ENCODE measurements at places on chromosomes 4 and X.

DNA sequence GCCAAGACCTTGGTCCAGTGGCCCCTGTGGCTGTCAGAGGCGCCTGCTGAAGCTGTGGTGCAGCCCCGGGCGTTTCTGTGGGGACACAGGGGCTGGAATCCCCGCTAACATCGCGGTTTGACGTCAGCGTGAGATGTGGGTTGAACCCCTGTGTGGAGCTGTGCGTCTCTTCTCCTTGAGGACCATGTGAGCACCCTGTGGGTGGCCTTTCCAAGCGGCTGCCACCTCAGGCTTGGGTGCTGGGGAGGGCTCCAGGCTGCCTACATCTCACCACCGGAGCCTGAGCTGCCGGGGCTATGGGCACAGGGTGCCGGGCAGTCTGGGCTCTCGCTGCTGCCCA, 27.7 kb downstream of the UVSSA start:
- no peak for DNase-seq

DNA sequence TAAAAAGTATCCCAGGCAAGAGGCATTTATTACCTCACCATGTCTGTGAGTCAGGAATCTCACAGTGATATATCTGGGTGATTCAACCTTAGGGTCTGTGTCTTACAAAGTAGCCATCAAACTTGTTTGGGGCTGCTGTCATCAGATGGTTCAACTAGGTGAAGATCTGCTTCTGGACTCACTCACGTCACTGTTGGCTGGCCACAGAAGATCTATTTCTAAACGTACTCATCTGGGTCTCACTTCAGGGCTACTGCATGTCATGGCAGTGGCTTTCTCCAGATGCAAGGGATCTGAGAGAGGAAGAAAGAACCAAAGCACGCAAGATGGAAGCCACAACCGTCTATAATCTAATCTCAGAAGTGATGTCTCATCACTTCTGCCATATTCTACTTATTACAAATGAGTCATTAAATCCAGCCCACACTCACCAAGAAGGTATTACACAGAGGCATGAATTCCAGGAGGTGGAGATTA, 267.8 kb upstream of the ANKRD50 start:
- no peak for DNase-seq

- no peak for DNase-seq
Measured at GRCh38 chr4:17688011-17688441, 73.6 kb downstream of the MED28 start.

- DNase-seq = no peak
Measured at GRCh38 chr4:158035662-158036195, 137.1 kb downstream of the GASK1B start.

- no peak for DNase-seq
Measured at GRCh38 chr4:162497564-162498167, 333.9 kb upstream of the FSTL5 start.

DNA sequence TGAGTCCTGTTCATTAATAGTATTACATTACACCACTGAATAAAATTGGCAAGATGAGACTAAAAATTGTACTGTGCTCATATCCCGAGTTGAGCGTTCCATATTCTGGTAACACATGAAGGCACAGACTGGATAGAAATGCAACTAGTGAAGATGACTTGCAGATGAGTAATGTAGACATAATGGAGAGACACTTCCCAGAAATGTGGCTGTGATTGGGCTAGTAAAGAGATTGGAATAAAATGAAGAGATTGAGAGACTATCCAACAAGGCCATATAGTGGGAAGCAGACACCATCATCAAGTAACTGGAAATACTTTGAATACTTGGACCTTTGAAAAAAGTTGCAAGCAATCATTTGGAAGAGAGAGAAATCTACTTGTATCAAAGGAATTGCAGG, 77.3 kb downstream of the DCAF8L1 start:
- DNase-seq = no peak

GRCh38 chrX:1676866-1677265, 62.0 kb downstream of the ASMT start:
- DNase-seq = no peak

DNA sequence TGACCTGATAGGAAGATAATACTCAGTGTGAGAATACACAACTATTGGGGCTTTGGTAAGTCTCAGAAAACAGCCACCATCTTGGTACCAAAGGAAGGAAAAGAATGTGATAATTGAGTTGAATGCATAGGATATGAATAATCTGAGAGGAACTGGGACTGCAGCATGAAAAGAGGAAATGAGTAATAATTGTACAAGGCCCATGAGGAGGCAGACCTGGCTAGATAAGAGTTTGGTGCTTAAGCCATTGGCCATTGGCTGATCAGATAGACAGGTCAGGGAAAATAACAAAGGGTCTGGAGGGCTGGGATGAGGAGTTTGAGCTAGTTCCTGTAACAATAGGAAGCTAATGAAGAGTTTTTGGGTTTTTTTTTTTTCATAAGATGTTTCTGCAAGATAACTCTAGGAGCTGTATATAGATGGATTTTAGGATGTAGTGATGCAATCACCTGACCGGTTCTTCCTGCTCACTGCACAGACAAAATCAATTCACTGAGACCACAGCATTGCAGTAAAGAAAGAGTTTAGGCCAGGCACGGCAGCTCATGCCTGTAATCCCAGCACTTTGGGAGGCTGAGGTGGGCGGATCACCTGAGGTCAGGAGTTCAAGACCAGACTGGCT, 5.3 kb upstream of the TRMT2B start:
- no peak for DNase-seq

GRCh38 chrX:55778322-55778721, 60.8 kb downstream of the RRAGB start:
- DNase-seq = no peak

DNA sequence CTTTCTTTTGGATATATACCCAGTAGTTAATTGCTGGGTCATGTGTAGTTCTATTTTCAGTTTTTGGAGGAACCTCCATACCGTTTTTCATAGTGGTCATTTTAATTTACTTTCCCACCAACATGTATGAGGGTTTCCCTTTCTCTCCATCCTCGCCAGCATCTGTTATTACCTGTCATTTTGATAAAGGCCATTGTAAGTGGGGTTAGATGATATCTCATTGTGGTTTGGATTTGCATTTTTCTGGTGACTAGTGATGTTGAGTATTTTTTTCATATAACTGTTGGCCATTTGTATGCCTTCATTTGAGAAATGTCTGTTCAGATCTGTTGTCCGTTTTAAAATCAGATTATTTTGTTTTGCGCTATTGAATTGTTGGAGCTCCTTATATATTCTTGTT, 28.8 kb upstream of the CXCL2 start:
- no peak for DNase-seq

DNA sequence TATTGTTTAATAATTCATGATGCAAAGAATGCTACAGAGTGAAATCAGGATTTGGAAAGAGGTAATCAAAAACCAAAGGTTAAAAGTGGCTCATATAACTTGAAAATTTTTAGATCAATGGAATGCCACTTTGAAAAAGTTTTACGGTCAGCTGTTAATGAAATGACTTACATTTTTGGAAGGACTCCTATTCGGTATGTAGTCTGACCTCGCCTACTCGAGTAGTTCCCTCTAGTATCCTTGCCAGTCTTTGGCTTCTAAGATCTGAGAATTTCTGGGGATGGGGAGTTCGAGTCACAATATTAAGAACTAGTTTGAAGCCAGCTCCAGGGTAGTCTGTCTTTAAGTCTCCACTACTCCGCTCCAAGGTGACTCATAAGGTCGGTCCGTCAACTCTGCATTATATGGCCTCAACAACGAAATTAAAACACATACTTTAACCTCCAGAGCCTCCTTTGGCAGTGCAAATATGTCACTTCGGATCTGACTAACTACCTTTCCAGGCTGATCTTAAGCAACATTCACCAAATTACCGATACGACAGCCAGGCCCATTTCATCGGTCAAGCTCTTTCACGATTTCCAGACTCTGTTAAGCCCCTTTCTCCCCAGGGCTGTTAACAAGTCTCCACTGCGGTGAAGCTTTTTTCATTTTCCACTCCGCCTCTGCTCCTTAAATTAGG, 733 bp upstream of the NAA15 start:
- DNase-seq = no peak

DNA sequence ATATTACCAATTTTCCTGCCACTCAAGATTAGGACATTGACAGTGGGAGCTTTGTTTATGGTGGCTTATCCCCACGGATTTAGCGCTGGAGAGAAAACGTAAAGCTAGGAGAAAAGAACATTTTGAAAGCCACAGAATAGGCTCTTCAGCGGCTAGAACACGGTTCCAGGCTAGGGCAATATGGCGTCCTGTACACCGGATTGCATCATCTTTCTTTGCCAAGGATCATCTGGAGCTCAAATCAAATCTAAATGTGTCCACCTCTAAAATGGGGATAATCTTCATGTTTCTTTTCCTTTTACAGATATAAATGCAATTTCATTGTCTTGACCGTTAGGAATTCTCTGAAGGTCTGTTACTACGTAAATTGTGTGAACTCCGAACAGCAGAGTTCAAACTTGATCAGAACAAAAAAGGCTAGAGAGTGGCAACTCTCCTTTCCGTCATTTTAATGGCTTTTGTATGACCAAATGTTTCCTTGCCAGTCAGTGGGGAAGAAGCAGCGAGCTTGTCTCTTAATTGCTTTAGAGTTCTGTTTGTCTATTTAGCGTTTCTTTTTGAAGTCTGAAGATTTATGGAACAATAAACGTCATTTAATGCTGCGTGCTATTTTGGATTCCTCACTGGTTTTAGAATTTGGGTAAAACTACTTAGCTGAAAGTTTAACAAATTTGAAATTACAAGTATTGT, 2.6 kb upstream of the WWC2 start:
- no peak for DNase-seq

DNA sequence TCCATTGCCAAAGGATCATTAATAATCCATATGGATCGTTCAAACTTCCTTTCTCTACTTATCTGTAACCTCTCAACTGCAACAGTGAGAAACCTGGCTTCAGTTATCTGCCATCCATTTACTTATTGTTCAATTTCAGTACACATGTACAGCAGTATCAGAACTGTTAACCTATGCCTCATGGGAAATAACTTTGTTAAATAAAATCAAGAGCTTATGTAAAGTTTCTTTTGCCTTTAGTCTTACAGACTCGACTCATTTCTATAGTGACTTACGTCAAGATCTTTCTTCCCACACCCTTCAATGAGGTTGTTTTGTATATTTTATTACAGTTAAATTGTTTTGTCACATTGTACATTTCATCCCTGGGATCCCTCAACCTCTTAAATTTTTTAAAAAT, 11.4 kb downstream of the UBQLN2 start:
- no peak for DNase-seq

GRCh38 chr4:91076147-91076546, 949.0 kb downstream of the CCSER1 start:
- no peak for DNase-seq

GRCh38 chr4:134499074-134499473, 297.5 kb upstream of the PABPC4L start:
- no peak for DNase-seq

GRCh38 chr4:79049840-79050540, 110.8 kb upstream of the PAQR3 start:
- DNase-seq = no peak

GRCh38 chr4:7593646-7594412, 159.1 kb upstream of the PSAPL1 start:
- no peak for DNase-seq

- DNase-seq = no peak
Measured at GRCh38 chr4:174595141-174595929, 73.0 kb upstream of the HPGD start.

- DNase-seq = no peak
Measured at GRCh38 chr4:184310171-184310567, 92.5 kb upstream of the ENPP6 start.

GRCh38 chrX:120145295-120145925, 13.0 kb upstream of the RHOXF2 start:
- DNase-seq = no peak

DNA sequence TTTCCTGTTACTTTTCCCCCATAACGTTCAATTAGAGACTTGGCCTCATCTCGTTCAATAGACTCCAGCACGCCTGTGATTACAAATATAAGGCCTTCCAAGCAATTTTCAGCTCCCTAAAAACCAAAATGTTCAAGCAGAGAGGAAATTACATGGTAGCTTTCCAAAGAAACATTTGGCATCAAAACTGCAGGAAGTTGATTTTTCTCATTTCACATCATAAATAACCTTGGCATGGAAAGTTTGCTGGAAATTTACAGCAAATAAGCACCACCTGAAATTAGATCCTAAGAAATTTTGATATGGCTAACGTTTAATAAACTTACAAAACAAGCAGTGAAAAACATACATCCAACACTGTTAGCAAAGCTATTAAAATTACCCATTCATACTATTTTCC, 53.3 kb downstream of the RFC1 start:
- DNase-seq = no peak

- DNase-seq = no peak
Measured at GRCh38 chr4:7988437-7988836, 48.8 kb upstream of the AFAP1 start.

- DNase-seq = no peak
Measured at GRCh38 chrX:124328765-124329164, 3.7 kb upstream of the TEX13D start.

- DNase-seq = no peak
Measured at GRCh38 chr4:159117968-159118367, 15.1 kb downstream of the RAPGEF2 start.

DNA sequence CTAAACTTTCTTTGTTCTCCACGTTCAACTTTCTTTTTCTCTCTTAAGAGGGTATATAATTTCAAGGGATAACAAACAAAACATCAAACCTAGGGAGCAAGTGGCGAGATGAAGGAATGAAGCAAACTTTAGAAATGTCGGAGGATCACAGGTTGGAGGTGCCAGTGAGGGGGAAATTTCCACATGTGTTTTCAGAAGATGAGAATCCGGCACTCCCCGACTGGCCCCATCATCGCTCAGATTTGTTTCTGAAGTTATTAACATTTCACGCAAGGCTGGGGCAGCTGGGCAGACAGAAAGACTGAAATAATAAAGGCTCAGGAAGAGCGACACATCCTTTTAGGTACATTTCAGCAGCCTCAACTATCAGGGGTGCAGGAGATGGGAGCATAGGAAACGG, 134.9 kb downstream of the SMIM20 start:
- no peak for DNase-seq

- DNase-seq = no peak
Measured at GRCh38 chr4:80180743-80181142, 16.6 kb upstream of the PRDM8 start.

- DNase-seq = no peak
Measured at GRCh38 chr4:37516057-37516775, 170.0 kb downstream of the RELL1 start.

DNA sequence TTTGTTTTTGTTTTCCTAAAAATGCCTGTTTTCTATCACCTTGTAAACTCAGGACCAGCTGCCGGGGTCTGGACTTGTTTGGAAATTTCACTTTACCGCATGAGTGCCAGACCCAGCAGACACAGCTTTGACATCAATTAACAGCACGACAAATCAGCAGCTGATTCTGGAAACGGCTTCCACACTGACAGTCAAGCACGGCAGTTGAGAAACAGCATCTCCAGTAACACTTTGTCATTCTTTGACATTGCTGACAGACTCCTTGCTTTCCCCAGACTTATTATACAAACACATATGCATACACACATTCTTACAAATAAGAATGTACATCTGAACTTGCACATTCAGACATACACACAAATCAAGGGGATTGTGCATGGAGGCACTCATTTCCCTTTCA, 1017.6 kb upstream of the HS3ST1 start:
- DNase-seq = no peak

- no peak for DNase-seq
Measured at GRCh38 chr4:141389649-141390048, 169.0 kb downstream of the ZNF330 start.
